Activated CD4-positive, alpha-beta T cell treated with anti-CD3 and anti-CD28 coated beads, Interleukin-2, amount 50 U/mL, for 4 hours (primary cell): ENCODE measurements at places on chromosomes 1 and 21.

DNA sequence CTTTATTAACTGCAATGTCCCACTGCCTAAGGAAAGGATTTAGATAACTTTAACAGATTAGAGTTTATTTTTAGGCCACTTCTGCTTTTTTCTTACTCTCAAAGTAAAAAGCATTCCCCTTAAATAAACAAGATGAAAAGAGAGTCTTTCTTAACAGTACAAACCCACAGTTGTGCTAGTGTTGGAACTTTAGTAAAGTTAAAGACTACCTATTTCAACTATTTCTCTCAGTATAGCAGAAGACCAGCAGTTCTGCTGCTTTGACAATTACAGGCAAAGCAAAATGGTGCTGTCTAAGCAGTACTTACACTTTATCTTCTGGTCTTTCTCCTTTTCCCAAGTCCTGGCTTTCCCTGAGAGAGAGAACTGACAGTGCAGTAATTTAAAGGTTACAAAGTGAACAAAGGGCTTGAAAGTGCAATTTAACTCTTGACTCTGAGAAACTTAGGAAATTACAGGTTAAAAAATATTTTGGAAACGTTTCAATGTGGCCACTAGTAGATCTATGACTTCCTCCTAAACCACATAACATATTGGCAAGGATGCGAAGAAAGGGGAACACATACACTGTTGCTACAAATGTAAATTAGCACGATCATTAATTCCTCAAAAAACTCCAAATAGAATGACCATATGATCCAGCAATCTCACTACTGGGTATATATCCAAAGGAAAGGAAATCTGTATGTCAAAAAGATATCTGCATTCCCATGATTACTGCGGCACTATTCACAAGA, 135.4 kb upstream of the POGK start:
- no peak for DNase-seq

DNA sequence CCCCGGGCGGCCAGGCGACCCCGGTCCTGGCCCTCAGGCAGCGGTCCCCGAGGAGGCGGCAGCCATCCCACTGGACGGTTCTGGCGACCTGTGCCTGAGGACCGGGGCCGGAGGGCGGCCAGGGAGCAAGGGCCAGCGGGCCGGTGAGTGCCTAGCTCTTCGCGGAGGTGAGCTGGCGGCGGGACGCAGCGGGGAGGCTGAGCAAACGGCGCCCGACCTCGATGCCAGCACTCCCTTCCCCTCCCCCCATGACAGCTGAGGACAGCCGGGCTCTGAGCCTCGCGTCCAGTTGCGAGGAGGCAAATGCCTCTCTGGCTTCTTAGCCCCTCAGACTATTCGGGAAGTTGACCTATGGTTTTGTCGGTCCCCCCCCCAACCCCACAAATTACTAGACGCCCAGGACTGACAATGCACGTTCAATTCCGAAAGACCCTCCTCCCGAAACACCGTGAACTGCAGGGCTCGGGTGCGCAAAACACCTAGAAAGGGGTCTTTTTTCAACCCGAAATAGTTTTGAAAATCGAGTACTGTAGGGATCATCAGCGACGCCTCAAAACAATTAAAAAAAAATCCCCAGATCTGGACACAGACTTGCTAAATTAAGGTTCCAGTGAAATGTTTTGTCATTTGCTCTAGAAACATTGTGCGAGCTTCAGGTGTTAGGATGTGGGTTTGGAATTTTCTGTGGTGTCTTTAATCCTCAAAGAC, 8.3 kb downstream of the CDKN2C start:
- DNase-seq = no peak

DNA sequence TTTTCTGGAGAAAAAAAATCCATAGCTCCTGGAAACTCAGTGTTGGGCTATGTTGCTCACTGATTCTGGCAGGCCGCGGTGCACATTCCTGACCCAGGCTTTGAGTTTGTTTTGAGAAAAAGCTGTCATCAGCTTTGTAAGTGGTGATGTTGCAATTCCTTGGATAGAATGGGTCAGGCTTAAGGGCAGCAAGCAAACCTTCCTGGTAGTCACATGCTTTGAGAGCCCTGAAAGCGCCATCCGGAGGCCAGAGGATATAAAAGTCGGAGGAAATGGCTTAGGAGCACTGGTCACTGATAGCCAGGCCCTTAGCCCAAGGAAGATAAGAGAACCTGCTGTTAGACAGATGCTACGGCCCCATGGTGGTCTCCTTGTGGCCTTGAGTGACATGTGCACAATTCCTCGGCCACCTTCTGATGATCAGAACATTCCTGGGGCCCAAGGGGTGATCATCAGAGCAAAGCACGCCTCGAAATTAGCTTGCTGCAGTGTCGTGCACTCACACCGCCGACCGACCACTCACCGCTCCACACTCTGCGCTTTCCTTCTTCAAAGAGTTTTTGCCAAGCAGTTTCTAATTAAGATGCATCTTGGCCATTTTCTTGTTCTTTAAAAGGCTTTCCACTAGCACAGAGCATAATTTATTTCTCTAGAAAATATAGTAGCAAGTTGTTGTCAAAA, 78.6 kb downstream of the MAN1C1 start:
- DNase-seq = no peak

DNA sequence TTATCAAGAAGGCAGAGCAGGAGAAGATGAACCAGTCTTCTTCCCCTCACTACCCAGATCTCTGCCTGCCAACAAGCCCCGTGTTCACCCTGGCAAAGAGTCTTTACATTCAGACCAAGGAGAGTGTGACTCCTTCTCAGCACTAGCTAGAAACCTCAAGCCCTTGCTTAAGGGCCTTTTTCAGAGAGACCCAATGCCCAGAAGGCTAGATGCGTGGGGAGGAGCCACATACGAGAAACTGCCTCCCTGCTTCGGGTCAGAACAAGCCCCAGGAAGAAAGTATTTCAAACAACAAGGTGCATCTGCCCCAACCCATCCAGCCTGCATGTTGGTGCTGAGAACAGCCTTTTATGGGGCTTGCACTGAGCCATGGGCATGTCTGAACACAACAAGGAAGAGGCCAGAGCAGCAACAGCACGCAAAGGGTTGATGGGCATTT, 152.7 kb upstream of the CAMK1G start:
- DNase-seq = no peak

DNA sequence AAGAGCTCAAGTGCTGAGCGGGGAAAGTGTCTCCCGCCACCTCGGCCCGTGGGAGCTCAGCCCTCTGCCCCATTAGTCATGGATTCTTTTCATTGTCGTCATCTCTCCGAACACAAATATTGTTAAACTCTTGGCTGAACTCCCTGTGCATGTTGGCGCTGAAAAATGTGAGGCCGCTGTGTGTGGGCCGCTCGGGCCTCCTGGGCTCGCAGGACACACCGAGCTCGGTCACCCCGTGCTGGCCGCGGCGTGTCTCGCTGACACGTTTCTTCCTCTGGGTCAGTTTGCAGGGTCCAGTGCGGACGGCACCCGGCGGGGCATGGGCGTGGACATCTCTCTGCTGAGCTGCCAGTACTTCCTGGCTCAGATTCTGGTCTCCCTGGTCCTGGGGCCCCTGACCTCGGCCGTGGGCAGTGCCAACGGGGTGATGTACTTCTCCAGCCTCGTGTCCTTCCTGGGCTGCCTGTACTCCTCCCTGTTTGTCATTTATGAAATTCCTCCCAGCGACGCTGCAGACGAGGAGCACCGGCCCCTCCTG, 25.6 kb downstream of the SLC45A1 start:
- DNase-seq = no peak

- no peak for DNase-seq
These were observed 86.4 kb upstream of the CACYBP start for GRCh38 chr1:174913225-174913903.

DNA sequence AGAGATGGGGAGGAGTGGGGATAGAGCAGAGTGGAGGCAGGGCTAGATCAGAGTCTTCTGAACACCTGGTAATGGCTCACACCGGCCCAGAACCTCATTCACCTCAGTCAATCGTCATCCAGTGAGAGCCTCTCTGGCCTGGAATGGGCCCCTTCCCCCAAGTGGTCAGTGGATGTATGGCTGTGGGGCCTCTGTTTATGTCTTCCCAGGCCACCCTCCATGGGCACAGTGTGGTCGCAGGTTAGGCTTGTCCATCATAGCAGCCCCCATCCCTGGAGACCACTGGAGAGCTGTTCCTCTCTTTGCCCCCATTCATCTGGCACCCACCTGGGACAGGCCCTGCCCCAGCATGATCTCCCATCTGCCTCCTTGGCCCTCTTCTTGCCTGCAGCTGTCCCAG, 29.6 kb upstream of the TENT5C start:
- DNase-seq = no peak

DNA sequence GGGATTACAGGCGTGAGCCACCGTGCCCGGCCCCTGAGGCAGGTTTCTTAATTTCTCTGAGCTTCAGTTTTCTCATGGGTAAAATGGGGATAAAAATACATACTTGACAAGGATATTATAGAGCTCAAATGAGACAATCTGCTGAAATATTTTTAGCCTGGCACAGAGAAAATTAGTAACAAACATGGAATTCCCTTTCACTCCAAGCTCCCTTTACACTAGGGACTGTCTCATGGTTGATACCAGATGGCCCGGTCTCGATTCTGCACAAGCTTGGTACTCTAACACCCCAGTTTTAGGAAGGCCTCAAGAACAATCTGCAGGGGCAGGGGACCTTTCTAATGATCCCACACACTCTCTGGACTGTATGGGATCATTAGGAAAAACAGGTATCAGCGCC, 671.7 kb downstream of the SMYD3 start:
- DNase-seq = no peak

DNA sequence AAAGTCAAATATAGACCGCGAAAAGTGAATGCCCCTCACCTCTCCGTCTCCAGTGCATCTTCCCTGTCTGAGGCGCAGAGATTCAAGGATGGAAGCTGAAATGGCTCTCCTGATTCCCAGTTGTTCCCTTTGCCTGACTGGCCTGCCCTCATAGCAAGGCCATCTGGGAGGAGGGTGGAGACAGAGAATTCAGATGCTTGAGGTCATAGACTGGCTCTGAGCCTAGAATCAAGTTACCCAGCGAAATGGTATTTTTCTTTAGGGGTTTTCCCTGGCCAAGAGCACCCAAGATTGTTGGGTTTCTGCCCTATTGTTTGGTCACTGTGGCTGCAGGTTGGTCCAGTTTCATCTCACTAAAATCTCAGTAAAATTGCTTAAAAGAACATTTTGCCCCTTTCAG, 7.2 kb downstream of the METTL13 start:
- no peak for DNase-seq

- no peak for DNase-seq
These were observed 40.4 kb downstream of the USP48 start for GRCh38 chr1:21742578-21742977.

- no peak for DNase-seq
These were observed 30.6 kb downstream of the MPZL1 start for GRCh38 chr1:167752219-167752985.

- no peak for DNase-seq
These were observed 64.0 kb downstream of the CCDC18 start for GRCh38 chr1:93244298-93245069.
